ENCODE measurements at places on chromosomes 11 and 22.

- peak; percentile 46 for DNase-seq
Observed at GRCh38 chr11:62671608-62672389, at the start of the genes LBHD1 and UQCC3. Gene LBHD1 (minus strand): TSS chr11:62672267. CDS start chr11:62670031, 2,236 bp downstream. Gene UQCC3 (plus strand): TSS chr11:62671673. CDS start chr11:62671746, 73 bp downstream.

GRCh38 chr11:21350613-21351012 is 681.2 kb downstream of the NELL1 start:
- DNase-seq = no peak

- no peak for DNase-seq
Observed at GRCh38 chr11:92425127-92425526, 200.5 kb downstream of the FAT3 start.

GRCh38 chr11:76214968-76215548 is 8.8 kb upstream of the WNT11 start:
- no peak for DNase-seq

GRCh38 chr11:78310500-78310909 is 107.1 kb downstream of the GAB2 start:
- DNase-seq = no peak

DNA sequence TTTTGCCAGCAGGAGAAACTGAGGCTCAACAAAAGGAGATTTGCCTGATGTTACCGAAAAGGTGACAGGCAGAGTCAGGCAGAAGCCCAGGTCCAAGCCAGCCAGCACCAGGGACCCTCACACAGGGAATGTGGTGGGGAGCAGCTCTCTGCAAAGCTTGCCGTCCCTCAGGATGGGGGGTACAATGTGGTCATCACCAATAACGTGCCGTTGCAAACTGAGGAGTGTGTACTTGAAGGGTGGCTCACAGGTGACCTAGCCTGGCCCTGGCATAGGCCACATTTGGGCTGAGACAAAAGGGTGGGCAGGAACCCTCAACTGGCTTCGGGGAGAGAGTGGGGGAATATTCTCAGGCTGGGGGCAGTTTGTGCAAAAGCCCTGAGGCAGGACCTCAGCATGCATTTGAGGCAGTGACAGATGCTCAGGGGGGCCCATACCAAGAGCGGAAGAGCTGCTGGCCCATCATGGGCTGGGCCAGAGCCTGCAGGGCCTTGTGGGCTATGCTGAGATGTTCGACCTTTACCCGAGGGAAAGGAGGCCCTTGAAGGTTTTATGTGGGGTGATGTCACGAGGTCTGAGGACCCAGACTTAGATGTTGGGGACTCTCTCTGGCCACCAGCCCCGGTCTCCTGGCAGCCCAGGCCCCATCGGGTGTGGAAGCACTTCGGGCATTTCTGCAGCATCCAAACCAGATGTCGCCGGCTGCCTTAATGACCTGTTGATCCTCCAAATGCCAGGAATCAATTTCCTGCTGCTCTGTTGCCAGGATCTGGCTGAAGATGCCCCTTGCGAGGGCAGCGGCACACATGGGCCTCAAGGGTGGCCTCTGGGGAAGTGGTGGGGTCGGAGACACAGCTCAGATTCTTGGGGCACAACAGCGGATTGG is 57.4 kb upstream of the SHISAL1 start:
- no peak for DNase-seq

DNA sequence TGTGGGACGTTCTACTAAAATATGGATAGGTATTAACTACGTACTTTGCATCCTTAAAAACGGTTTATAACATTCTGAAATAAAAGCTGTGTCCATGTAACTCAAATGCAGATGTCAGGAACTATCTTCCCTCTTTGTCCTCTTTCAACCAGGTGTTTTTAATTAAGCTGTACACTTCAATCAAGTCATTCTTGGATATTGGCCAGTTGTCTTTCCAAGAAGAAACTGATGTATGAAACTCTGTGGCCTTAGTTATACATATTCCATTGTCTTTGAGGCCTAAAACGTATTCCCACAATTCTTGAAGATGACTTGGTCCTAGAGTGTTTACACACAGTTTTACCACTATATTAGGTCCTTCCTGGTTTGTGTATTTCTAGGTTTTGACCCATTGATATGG is 249.0 kb upstream of the CNTN5 start:
- no peak for DNase-seq

DNA sequence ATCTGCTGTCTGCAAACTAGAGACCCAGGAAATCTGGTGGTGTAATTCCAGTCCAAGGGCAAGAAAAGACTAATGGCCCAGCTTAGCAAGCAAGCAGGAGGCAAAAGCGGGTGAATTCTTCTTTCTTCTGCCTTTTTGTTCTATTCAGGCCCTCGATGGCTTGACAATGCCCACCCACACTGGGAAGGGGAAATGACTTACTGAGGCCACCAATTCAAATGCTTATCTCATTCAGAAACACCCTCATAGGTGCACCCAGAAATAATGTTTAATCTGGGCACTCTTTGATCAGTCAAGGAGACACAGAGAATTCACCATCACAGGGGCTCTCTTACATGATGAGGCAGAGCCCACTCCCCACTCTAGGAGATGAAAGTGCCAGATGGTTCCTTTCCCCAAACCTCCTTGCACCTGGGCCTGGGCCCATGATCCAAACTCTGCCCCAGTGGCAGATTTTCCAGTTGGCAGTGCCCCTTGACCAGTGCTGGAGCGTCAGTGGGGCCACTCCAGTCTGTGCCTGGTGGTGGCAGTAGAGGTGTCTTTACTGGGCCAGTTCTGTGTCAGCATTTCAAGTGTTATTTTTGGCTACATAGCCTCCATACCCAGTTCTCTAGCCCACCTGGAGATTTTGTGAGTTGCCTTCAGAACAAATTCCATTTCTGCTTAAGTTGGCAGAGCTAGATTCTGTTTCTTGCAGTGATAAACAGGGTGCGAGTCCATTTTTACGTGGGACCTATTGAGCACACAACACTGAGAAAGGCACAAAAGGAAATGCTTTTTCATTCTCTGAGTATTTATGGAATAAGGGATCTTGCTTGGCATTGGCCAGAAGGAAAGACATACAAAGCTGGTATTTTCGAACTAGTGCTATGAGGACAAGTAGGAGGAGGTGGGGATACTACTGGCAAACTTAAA is 7.5 kb downstream of the ELMOD1 start:
- no peak for DNase-seq

DNA sequence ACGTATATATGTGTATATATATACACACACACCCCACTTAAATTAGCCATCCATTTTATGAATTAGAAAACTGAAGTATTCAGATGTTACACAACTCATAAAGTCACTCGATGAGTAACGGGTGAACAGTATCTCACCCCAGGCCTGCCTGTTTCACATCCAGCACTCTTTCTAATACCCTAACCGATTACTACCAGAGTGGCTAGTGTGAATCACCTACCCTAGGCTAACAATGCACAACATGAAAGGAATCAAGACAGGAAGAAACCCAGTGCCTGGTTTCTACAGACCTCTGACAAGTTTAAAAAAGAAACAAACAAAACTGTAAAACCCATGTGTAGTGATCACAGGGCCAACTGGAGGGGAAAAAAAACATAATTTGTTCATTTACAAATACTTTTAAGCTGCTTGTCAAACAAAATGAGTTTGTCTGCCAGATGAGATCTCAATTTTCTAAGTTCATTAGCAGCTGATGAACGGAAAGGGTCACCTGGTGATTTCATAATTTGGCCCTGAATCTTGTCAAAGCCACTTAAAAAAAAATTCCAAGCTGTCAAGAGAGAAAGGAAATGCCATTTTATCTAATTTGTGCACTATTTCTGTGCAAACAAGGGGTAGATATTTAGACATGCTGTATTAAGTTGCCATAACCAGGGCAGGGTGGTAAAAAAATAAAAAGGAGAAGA is 134.8 kb downstream of the LARGE1 start:
- no peak for DNase-seq

All from stimulated activated CD4-positive, alpha-beta T cell treated with anti-CD3 and anti-CD28 coated beads, Interleukin-1b, Interleukin-23, amount 100 ng/mL, for 1 hour (primary cell).